ENCODE measurements at places on chromosomes 16 and 17.

GRCh38 chr16:69386596-69386995 is 789 bp upstream of the TERF2 start:
- DNase-seq = no peak

- DNase-seq = no peak
These were observed 11.0 kb downstream of the LRRC75A start for GRCh38 chr17:16480995-16481394.

DNA sequence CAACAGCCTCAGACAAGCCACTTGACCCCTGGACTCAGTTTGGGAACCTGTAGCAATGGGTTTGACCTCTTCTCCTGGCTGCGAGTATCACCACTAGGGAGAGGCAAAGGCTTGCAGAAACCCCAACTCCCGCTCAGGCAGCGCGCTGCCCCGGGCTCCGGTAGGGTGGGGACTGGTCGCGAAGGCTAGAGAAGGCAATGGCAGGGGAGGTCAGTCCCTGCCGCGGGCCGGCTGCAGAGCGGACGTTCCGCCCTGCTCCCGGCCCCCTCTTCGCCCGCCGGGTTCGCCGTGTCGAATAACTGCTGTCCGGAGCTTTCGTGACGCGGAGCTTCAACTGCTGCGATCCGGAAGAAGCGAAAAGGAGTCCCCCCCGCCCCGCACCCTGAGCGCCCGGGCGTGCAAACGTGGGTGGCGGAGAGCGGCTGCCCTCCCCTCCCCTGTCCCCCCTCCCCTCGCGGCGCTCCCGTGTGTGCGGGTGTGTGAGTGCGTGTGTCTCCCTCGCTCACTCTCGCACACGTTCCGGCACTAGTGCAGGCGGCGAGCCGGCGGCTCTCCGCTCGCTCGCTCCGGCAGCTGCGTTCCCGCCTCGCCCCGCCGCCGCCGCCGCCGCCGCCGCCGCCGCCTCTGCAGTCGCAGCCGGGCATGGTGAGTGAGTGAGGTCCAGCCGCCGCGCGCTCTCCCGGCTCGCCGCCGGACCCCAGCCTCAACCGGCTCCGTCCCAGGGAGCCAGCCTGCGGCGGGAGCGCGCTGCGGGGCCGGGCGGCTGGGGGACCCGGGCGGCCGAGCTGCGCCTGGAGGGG is 772 bp upstream of the SHISA6 start:
- DNase-seq = no peak

- DNase-seq = no peak
These were observed 372.1 kb downstream of the XYLT1 start for GRCh38 chr16:17098685-17099084.

- no peak for DNase-seq
These were observed 24.7 kb downstream of the HS3ST2 start for GRCh38 chr16:22838681-22839080.

- DNase-seq = no peak
These were observed 7.4 kb downstream of the LRRC75A start for GRCh38 chr17:16484445-16485175.

DNA sequence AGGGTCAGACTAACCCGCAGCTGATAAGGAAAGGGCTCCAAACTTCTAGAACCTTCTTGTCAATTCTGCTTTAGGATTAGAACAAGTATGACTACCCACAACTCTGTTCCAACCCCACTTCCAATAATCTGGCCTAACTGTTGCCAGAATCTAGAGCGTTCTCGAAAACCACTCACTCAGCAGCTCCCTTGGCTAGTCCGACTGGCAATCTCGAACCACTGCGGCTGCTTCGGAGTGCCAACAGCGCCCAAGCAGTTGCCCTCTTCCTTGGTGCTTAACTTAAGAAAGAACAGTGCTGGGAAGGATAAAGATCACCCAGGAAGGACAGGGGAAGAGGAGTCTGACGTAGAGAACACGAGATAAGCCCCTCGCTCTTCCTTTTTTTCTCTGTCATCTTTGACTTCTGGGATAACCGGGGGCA is 818 bp downstream of the DNAJC7 start:
- DNase-seq = no peak

GRCh38 chr16:75096656-75097055 is 19.9 kb downstream of the LDHD start:
- DNase-seq = no peak

- DNase-seq = no peak
These were observed 9.5 kb upstream of the TMEM101 start for GRCh38 chr17:44024271-44024663.

GRCh38 chr17:49362723-49363117 is 670 bp upstream of the ZNF652 start:
- no peak for DNase-seq

DNA sequence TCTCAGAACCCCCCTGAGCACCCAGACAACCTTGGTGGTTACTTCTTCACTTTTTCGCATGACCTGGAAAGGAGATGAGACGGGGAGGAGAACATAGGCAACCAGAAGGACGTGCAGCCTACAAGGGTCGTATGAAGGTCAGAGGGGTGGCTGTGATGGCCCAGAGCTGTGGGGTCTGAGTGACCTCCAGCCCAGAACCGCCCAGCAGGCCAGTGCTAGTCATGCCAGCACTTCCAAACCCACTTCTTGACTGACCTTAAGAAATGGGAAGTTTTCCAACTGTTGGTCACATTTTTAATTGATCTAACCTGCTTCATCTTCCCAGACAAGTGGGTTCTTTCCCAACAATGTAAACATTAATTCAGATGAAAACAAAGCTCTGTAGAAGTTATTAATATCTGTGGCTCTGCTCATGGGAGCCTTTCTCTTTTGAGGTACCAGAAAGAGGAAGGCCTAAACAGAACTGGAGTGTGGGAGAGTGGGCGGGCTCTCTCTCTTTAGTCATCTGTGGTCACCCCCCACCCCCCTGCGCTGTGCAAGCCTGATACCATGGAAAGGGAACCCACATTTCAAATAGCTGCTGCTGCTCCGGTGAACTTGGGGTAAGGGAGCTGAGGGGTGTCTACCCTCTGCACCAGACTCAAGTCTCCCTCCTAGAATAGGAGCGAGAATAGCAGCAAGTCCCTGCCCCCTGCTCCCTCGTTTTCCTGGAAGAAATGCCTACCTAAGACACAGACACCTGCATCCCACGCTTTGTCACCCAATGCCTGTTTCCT is 101.6 kb downstream of the RAB11FIP4 start:
- DNase-seq = peak; percentile 63

GRCh38 chr17:58200024-58200633 is 7.6 kb downstream of the EPX start:
- DNase-seq = peak; percentile 22

- no peak for DNase-seq
These were observed 32.0 kb upstream of the SLC5A10 start for GRCh38 chr17:18919963-18920362.

All from activated gamma-delta T cell treated with anti-CD3 and anti-CD28 coated beads, Interleukin-2, amount 50 U/mL, for 16 hours (primary cell).